ENCODE measurements at places on chromosomes 3 and 15. TPM values are rescaled to one million over a fixed set of nuclear protein-coding genes. Genes with fewer than 3 reads are reported as not detected.

GRCh38 chr15:63481105-63481810 lies 23.1 kb upstream of the USP3 start:
- H3K4me1 ChIP-seq, result peaks cover 53% of the 10 kb centered on the region
- no peak for DNase-seq
- H3K4me3 ChIP-seq, result no peak overlapping the region
- H3K27ac ChIP-seq, result peak overlapping the region; percentile 42
- no peaks in the 10 kb centered on the region for H3K36me3 ChIP-seq

GRCh38 chr15:72902245-72902918 lies 118.8 kb upstream of the ADPGK start:
- H3K4me1 ChIP-seq, result no peaks in the 10 kb centered on the region
- H3K27me3 ChIP-seq, result peaks cover 32% of the 10 kb centered on the region
- H3K27ac ChIP-seq, result no peak overlapping the region
- DNase-seq, result no peak
- no peak overlapping the region for H3K4me3 ChIP-seq

GRCh38 chr15:85047271-85047948 lies 65.8 kb downstream of the PDE8A start:
- H3K27me3 ChIP-seq, result no peaks in the 10 kb centered on the region
- no peaks in the 10 kb centered on the region for H3K36me3 ChIP-seq
- no peak overlapping the region for H3K4me3 ChIP-seq
- no peak for DNase-seq

- H3K27me3 ChIP-seq, result no peaks in the 10 kb centered on the region
- DNase-seq, result no peak
- H3K36me3 ChIP-seq, result peaks cover 30% of the 10 kb centered on the region
- peaks cover 2% of the 10 kb centered on the region for H3K4me1 ChIP-seq
These were observed 129.9 kb downstream of the ATP10A start for GRCh38 chr15:25733036-25733855.

DNA sequence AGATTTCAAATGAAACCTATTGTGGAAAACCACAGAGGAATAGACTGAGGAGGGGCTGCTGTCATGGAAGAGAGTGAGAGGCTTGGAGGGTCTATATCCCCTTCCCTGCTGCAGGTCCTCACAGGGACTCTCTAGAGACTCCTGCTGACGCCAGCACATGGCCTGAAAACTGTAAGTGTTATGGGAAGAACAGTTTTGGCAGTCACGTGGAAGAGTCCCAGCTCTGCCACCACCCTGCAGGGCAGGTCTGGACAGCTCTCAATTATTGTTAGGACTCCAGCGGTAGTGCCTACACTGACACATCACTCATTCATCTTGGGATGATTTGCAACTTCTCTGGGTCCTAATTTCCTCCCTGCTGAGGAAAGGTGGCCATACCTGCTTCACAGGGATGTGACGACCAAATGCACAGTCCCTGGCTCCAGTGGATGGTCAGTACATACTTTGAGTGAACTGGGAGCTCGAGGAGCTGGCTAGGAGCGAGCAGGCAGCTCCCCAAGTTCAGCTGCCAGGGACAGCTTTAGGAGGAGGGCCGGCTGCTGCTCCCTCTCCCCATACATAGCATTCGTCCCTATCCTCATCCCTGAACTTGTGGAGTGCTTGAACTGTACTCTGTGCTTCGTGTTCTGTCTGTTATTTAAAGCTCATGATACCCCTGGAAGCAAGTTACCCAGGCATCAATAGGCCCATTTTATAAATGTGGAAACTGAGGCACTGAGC lies 49.2 kb downstream of the CTXND1 start:
- H3K27ac ChIP-seq, result no peak overlapping the region
- H3K4me3 ChIP-seq, result no peak overlapping the region
- no peak for DNase-seq

- DNase-seq, result no peak
- H3K36me3 ChIP-seq, result peaks cover 33% of the 10 kb centered on the region
- no peaks in the 10 kb centered on the region for H3K27me3 ChIP-seq
- no peak overlapping the region for H3K27ac ChIP-seq
- H3K4me1 ChIP-seq, result peaks cover 9% of the 10 kb centered on the region
These were observed 37.1 kb downstream of the PHC3 start for GRCh38 chr3:170144437-170144843.

GRCh38 chr15:40843885-40844695 lies at the start of gene SPINT1:
TSS of gene SPINT1 (plus strand) at chr15:40844048. CDS start at chr15:40844555, 507 bp downstream.
- peaks cover 21% of the 10 kb centered on the region for H3K4me1 ChIP-seq
- H3K27ac ChIP-seq, result peak within 1 kb of the TSS; percentile 24
- peaks cover 7% of the 10 kb centered on the region for H3K36me3 ChIP-seq
- DNase-seq, result peak; percentile 26
- H3K27me3 ChIP-seq, result peaks cover 24% of the 10 kb centered on the region

DNA sequence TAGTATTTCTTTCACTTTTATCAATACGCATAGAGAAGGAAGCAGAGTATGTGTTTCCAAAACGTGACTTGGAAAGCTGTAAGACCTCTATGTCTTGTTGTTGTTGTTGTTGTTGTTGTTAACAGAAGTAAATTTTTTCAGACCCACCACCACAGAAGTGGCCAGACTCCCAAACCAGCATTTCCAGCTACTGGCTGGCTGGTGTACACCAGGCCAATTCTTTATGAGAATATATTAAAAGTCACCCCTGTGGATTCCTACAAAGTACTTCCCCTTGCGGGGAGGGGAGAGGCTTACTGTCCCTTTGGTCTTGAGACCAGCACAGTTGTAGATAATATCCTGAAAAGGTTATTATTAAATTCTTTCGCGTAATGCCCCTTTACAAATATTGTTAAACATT lies 1.6 kb upstream of the FOXP1 start:
- peaks cover 7% of the 10 kb centered on the region for H3K36me3 ChIP-seq
- H3K27me3 ChIP-seq, result no peaks in the 10 kb centered on the region
- peak overlapping the region; percentile 88 for H3K27ac ChIP-seq
- DNase-seq, result no peak
- peaks cover 41% of the 10 kb centered on the region for H3K4me1 ChIP-seq
- peak overlapping the region; percentile 79 for H3K4me3 ChIP-seq

DNA sequence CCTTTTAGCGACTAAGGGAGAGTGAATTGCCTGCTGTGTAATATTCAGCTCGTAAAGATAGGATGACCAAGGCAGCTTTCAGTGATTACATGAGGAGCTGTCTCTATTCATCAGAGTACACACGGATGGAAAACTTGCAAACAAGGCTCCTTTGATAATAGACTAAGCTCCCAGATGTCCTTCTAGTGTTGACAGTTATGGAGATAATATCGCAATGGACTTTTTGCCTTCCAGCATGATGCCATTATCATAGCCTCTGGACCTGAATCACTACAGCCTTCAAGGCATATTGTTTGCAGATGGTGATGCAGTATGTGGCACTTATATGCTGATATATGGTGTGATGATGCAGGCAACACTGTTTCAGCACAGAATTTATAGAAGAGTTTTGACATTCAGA lies 93.9 kb downstream of the ECT2 start:
- H3K27ac ChIP-seq, result no peak overlapping the region
- no peak for DNase-seq
- no peak overlapping the region for H3K4me3 ChIP-seq
- H3K4me1 ChIP-seq, result peaks cover 11% of the 10 kb centered on the region
- H3K27me3 ChIP-seq, result peaks cover 7% of the 10 kb centered on the region

DNA sequence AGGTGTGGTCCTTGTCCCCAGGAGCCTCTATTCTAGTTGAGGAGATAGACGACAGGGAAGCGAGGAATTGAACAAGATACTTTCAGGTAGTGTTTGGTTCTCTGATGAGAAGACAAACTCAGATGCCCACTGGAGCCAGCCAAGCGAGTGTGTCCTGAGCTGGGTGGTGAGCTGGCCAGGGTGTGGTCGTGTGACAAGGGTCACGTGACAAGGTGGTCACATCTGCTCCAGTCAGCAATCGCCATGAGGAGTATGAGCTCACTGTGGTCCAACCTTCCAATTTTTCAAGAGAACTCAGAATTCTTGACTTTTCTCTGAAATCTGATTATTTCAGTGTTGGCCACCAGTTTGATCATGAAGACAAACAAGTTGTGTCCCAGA lies 39.5 kb downstream of the SLC6A6 start:
- H3K27me3 ChIP-seq, result no peaks in the 10 kb centered on the region
- no peak for DNase-seq
- H3K27ac ChIP-seq, result no peak overlapping the region
- H3K4me1 ChIP-seq, result peaks cover 6% of the 10 kb centered on the region

- H3K27ac ChIP-seq, result no peak overlapping the region
- peaks cover 3% of the 10 kb centered on the region for H3K36me3 ChIP-seq
- DNase-seq, result no peak
- H3K4me1 ChIP-seq, result peaks cover 64% of the 10 kb centered on the region
These were observed 115.7 kb downstream of the AKAP13 start for GRCh38 chr15:85496151-85496550.

DNA sequence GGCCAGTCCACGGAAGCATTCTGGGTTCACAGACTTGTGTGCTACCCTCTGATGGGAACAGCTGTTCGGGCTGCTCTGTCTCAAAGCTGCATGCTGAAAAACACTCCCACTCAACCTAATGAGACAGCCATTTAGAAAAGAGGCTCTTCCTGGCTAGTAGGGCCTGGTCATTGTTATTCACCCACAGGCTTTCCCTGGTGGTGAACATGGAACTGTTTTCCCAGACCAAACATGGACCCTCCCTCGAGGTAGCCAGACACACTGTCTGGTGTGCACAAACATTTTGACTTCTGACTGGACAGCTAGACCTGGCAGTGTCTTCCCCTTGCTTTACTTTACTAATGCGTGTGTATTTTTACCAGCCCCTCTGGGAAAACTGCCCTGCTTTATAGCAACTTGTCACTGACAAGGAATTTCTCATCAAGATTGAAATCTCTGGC lies 39.0 kb downstream of the MECOM start:
- no peak overlapping the region for H3K4me3 ChIP-seq
- DNase-seq, result no peak

GRCh38 chr3:128835096-128835495 lies 44.3 kb upstream of the ACAD9 start:
- H3K36me3 ChIP-seq, result no peaks in the 10 kb centered on the region
- H3K4me1 ChIP-seq, result no peaks in the 10 kb centered on the region
- no peak overlapping the region for H3K4me3 ChIP-seq
- H3K27me3 ChIP-seq, result no peaks in the 10 kb centered on the region

DNA sequence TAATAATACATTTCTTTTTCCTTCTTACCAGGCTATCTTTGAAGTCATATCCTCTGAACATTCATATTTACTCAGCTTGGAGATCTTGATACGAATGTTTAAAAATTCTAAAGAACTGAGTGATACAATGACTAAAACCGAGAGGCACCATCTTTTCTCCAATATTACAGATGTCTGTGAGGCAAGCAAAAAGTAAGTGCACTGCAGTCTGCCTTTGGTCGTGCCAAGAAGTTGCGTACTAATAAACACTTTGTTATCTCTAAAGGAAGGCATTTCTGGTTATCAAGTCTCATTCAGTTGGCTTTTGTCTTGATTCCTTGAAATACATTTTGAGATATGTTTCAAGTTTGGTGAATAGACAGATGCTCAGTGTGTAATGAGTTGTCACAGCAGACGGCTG lies 31.6 kb downstream of the ARHGEF26 start:
- no peaks in the 10 kb centered on the region for H3K36me3 ChIP-seq
- DNase-seq, result no peak
- H3K27ac ChIP-seq, result no peak overlapping the region
- H3K4me1 ChIP-seq, result no peaks in the 10 kb centered on the region

GRCh38 chr3:3461317-3461716 lies 281.8 kb upstream of the CRBN start:
- H3K27ac ChIP-seq, result no peak overlapping the region
- no peak for DNase-seq
- no peak overlapping the region for H3K4me3 ChIP-seq

DNA sequence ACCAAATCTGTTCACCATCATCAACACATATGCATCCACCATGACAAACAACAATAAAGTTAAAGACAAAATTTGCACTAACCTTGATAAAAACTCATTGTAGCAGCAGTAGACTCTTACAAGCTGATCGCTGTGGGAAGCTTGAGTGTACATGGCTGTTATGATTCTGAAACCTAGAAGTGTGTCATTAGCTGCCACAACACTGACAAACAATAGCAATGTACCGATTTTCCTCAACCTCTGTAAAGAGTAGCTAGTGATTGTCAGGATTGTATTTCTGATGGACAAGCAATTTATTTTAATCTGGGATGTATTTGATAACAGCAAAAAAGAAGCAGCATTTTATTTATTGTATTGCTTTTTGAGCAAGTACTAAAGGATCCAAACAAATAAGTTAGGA lies 1357.7 kb downstream of the ROBO1 start:
- no peak overlapping the region for H3K4me3 ChIP-seq
- no peak for DNase-seq
- no peak overlapping the region for H3K27ac ChIP-seq
- H3K4me1 ChIP-seq, result no peaks in the 10 kb centered on the region
- no peaks in the 10 kb centered on the region for H3K27me3 ChIP-seq
- no peaks in the 10 kb centered on the region for H3K36me3 ChIP-seq

DNA sequence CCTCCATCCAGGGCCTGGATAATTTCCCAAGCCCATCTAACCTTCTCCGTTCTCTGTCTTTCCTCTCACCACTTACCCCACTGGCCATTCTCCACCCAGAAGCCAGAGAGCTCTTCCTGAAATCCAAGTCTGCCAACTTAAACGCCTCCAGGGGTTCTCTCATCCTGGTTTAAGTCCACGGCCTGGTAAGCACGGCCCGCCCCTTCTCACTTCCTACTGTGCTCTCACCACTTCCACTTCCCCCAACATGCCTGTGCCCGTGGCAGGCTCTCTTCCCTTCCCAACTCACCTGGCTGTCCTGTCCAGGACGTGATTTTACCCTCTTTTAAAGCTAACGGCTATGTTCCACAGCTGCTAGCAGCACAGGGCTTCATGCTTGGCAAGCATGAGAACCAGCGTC lies 1.7 kb upstream of the CX3CR1 start:
- H3K36me3 ChIP-seq, result no peaks in the 10 kb centered on the region
- no peak overlapping the region for H3K27ac ChIP-seq
- peaks cover 2% of the 10 kb centered on the region for H3K27me3 ChIP-seq
- H3K4me3 ChIP-seq, result no peak overlapping the region
- DNase-seq, result peak; percentile 6
- peaks cover 28% of the 10 kb centered on the region for H3K4me1 ChIP-seq

- H3K4me3 ChIP-seq, result peak overlapping the region; percentile 91
- peaks cover 19% of the 10 kb centered on the region for H3K36me3 ChIP-seq
- peaks cover 59% of the 10 kb centered on the region for H3K4me1 ChIP-seq
- peak; percentile 28 for DNase-seq
- no peaks in the 10 kb centered on the region for H3K27me3 ChIP-seq
These were observed 686 bp downstream of the VPS8 start for GRCh38 chr3:184812662-184813042.

The IMPG2 gene
- total RNA-seq, result 0.05 TPM

The C3orf85 gene
- total RNA-seq, result not detected

The ACTC1 gene
- total RNA-seq, result not detected

The C3orf22 gene
- not detected for total RNA-seq

The CCDC39 gene
- total RNA-seq, result not detected

The MEIS2 gene
- total RNA-seq, result not detected

The MYZAP gene
- total RNA-seq, result not detected

The MBD4 gene
- 41.9 TPM for total RNA-seq

The HLTF gene
- total RNA-seq, result 20.8 TPM

The SAMMSON gene
- total RNA-seq, result not detected

The GOLGA6L6 gene
- not detected for total RNA-seq

The TMCO5A gene
- not detected for total RNA-seq
